ENCODE measurements at places on chromosomes 2 and 18.

- DNase-seq = no peak
Measured at GRCh38 chr2:55880416-55881143, 43.0 kb downstream of the EFEMP1 start.

GRCh38 chr2:8976442-8977259 lies 26.8 kb downstream of the MBOAT2 start:
- DNase-seq = peak; percentile 75

DNA sequence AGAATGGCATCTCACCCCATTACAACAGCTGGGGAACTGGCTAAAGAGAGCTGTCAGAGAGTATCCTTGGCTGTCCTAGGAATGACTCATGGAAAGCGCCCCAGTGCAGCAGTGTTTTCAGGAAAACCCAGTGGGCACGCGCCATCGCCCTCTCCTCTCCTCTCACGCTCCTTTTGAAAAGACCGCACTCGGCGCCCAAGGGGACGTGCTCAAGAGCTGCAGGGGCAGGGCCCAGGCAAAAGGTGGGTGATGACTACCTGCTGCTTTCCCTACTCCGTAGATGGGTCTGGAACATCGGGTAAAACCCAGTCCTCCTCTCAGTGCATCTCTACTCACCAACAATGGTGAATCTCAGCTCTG lies 68.1 kb downstream of the EMILIN2 start:
- DNase-seq = no peak

DNA sequence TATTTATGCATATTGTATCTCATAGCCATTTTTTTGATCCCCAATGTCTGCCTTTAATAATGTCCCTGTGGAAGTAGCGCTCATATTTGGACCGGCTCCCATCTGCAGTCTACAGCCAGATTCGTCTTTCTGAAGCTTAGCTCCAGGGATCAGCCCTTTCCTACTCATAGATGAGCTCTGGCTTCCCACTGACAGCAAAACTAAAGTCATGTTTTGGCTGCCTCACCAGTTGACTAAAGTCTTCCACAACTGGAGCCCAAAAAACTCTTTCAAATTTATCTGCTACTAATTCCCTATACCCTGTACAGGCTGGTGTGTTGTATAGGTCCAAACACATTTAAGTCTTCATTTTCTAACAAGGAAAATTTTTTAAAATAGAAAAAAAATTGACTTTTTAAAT lies 294.2 kb upstream of the HNMT start:
- no peak for DNase-seq

GRCh38 chr18:31679133-31679742 lies 5.1 kb downstream of the B4GALT6 start:
- peak; percentile 9 for DNase-seq

GRCh38 chr18:13403786-13404549 lies 185.4 kb downstream of the LDLRAD4 start:
- DNase-seq = no peak

DNA sequence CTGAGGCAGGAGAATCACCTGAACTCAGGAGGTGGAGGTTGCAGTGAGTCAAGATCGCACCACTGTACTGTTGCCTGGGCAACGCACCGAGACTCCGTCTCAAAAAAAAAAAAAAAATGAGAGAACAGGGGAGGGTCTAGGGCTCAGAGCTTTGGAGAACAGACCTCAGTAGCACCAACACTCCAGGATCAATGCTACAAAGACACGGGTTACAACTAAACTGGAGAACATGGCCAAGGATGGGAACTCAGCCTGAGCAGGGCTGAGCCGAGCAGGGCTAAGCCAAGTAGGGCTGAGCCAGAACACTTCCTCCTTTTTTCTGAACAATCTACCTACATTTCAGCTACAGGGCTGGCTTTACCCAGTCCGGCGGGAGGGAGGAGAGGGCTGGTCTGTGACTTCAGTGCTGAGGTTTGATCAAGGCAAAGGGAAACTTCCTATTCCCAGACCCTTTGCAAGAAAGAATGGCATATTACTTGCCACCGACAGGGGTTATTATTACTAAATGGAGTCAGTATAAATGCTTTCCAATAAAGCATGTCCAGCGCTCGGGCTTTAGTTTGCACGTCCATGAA lies 2.9 kb upstream of the CASP8 start:
- no peak for DNase-seq

DNA sequence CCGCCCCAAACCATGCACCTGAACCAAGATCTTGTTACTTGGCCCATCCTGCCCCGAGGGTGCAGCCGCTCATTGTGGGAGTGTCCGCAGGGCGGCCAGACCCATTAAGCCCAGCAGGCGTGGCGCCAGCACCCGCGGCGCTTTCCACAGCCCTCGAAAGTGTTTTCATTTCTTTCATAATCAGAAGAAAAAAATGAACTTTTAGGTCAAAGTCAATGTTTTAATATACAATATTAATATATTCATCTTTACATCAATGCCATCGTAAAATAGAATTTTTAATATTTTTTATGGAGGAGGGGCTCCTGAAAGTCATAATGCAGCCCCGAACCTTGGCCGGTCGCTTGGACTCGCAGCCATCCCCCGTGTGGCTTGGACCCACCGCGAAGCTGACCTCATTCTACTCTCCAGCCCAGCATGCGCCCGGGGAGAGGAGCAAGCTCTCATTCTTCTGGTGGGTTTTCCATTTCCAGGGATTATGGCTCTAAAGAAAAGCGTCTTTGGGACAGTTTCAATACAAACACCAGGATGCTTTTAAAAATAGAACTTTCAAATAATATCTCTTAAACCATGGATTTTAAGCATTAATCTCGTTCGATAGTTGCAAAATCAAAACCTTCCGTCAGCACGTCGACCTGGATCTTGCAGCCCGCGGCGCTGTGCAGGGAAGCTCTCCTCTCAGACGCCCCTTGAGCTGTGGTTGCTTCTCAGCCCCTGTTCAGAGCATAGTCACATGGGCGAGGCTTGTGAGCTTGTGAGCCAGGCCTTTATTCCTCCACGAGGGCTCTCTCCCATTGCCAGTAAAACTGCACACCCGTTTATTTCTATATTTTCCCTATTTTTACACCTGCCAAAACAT lies 17.2 kb upstream of the ASB1 start:
- no peak for DNase-seq

- DNase-seq = no peak
Measured at GRCh38 chr18:78976765-78977636, 2.6 kb upstream of the SALL3 start.

- DNase-seq = no peak
Measured at GRCh38 chr18:37705016-37705415, 139.4 kb upstream of the CELF4 start.

DNA sequence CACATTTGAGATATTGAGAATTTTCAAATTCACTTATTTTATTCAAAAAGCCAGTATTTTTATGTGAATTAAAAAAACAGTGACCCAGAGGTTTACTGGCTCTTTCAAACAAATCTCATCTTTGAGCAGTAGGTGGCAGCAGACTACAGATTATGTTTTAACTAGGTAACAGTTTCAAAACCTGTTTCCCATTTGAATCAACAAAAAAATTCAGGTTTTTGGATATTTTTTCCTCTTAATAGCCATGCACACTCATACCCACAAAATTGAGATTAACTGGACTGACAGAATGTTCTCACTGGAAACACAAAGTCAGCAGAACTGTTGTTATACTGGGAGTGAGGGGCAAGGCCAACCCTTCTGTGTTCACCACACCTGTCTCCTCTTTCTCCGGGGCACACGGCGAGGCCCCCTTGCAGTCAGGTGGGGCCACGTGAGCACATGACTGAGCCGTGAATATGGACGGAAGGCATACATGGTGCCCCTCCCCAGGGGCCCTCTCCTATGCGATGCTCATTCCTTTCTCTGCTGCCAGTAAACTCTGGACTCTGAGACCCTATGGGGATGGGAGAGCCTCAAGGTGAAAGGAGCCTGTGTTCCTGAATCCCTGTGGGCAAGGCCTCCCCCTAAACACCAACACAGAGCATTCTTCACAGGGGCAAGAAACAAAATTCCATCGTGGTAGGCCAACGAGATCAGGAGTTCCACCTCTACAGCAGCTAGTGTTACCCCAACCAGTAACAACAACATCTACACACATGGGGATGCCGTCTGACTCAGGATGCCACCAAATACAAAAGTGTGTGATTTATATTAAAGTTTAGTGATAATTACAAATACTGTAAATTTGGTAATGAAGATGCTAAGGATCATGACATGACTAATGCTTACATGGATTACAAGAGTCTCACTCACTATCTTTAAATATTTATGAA lies 80.4 kb downstream of the LPIN2 start:
- DNase-seq = peak; percentile 78

DNA sequence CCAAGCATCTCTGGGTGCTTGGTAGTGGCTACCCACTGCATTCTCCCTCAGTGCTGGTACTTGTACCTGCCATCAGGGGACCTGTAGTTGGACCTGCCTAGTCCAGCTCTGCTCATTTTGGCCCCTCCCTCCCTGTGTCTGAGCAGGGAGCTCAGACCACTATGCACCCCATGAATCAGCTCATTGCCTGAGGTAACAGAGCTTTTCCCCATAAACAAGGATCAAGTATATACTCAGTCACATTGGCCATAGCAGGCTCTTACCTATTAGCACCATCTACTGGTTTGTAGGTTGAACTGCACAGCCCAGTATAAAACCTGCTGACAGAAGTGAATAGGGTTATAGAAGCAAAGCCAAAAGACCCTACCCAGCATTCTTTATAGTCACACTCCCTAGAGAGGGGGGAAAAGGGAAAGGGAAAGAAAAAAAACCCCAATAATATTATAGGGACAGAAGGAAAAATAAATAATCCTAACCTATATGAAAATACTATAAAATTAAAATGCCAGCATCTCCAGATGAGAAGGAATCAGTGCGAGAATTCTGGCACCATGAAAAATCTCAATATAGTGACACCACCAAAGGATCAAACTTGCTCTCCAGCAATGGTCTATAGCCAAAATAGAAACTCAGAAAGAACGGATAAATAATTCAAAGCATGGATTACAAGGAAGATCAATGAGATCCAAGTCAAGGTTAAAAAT lies 6.9 kb upstream of the FLACC1 start:
- peak; percentile 55 for DNase-seq

- DNase-seq = no peak
Measured at GRCh38 chr2:220393711-220394110, 766.3 kb downstream of the SLC4A3 start.

GRCh38 chr2:196291873-196292800 lies 120.8 kb upstream of the STK17B start:
- no peak for DNase-seq

DNA sequence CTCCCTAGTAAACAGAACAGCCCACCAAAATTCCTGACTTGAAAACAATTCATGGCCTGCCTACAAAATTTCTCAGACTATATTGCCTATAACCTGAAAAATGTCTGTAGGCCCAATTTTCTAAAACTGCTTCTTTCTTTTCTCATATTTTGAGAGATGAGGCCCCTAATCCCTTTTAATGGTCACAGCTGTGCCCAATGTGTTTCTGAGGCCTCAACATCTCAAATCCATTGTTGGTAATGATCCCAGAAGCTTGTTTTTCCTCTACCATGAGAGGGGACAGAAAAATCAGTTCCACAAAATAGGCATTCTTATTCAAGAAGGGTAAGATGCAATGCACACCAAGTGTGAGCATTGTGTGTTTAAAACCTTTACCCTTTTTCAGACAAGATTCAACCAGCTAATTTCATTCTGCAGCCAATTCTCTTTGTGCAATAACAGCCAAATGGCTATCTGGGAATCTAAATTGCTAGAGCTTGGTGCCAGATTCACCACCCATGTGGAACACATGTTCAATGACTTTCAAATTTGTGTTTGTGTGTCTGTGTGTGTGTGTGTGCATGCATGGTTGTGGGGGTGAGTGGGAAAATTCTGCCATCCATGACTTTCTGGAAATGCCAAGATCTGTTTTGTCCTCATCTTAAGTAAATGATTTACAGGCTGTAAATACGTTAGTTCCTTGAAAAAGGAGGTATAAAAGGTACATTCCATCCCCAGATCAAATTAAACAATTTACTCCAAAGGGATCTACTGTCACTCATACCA lies 319.5 kb downstream of the TNS1 start:
- DNase-seq = no peak

Data from erythroblast (primary cell).